Sigmoid colon (tissue), 7 donors: ENCODE measurements at places on chromosomes 13 and 19. TPM values are rescaled to one million over a fixed set of nuclear protein-coding genes. Genes with fewer than 3 reads are reported as not detected.

GRCh38 chr13:95644601-95645052 lies at the start of gene DZIP1:
DZIP1 (minus strand) TSS chr13:95644706; CDS start chr13:95642029, 2,677 bp downstream.
- no peaks in the 10 kb centered on the region for H3K4me1 ChIP-seq
- peak; percentile 94 for DNase-seq
- H3K36me3 ChIP-seq: no peaks in the 10 kb centered on the region
- peak within 1 kb of the TSS; percentile 63 for H3K4me3 ChIP-seq
- peak within 1 kb of the TSS; percentile 73 for H3K27ac ChIP-seq

DNA sequence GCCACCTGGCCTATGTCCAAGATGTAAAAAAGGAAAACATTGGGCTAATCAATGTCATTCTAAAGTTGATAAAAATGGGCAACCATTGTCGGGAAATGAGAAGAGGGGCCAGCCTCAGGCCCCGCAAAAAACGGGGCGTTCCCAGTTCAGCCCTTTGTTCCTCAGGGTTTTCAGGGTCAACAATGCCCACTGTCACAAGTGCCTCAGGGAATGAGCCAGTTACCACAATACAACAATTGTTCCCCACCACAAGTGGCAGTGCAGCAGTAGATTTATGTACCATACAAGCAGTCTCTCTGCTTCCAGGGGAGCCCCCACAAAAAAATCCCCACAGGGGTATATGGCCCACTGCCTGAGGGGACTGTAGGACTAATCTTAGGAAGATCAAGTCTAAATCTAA lies 112.5 kb downstream of the ZNF486 start:
- H3K4me3 ChIP-seq: no peak overlapping the region
- H3K36me3 ChIP-seq: no peaks in the 10 kb centered on the region
- no peaks in the 10 kb centered on the region for H3K27me3 ChIP-seq
- no peak overlapping the region for H3K27ac ChIP-seq
- DNase-seq: no peak

- no peak overlapping the region for H3K4me3 ChIP-seq
- no peaks in the 10 kb centered on the region for H3K27me3 ChIP-seq
- H3K27ac ChIP-seq: no peak overlapping the region
- no peaks in the 10 kb centered on the region for H3K36me3 ChIP-seq
Observed at GRCh38 chr13:106548064-106548696, 12.7 kb upstream of the EFNB2 start.

- no peaks in the 10 kb centered on the region for H3K36me3 ChIP-seq
- H3K4me3 ChIP-seq: no peak overlapping the region
- no peak for DNase-seq
- H3K27me3 ChIP-seq: no peaks in the 10 kb centered on the region
- H3K27ac ChIP-seq: peak overlapping the region; percentile 97
Observed at GRCh38 chr19:47280183-47280797, 5.6 kb downstream of the INAFM1 start.

DNA sequence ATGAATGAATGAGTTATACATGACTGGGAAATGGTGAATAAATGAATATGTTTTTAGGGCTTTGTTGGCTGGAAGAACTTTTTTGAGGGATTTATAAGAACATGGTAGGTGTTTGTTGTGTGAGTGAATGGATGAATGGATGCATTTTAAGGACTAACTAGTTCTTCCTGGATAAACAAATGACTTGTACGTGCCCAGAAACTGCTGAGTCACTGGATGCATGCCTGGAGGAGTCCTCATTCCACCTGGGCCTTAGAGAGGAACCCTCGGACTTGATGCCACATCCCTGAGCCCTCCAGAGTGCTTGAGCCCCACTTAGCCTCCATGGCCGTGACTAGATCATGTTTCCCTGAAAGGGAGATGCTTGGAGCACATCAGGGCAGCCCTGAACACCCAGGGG lies 153.4 kb downstream of the DPF1 start:
- H3K36me3 ChIP-seq: no peaks in the 10 kb centered on the region
- no peak overlapping the region for H3K27ac ChIP-seq

DNA sequence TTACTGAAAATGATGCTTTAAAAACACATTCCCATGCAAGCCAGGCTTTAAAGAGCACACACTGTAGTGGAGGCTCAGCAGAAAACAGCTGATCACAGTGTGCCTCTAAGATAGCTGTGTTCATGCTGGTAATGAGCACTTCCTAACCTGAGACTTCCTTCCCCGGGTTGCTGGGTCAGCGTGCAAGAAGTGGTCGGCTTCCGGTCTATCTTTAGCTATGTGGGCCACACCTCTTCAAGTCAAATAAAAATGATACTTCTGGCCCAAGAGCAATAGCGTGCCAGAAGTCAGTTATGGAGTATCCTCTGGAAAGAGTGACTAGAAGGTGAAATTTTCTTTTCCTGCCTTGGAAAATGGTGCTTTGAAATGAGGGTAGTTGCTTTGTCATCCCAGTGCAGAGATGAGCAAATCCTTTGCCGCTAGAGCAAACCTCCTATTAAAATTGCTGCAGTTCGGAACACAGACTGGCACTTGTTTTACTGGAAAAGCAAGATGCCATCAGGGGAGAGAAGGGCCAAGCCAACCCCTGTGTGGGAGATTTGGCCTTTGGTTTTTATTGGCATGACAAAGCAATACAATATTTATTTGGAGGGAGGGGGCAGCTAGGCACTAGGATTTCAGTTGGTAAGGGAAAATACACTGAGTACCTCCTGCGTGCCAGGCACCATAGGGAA lies 64.2 kb downstream of the ARHGAP35 start:
- peaks cover 20% of the 10 kb centered on the region for H3K36me3 ChIP-seq
- no peak overlapping the region for H3K4me3 ChIP-seq
- DNase-seq: no peak
- H3K4me1 ChIP-seq: peaks cover 56% of the 10 kb centered on the region

DNA sequence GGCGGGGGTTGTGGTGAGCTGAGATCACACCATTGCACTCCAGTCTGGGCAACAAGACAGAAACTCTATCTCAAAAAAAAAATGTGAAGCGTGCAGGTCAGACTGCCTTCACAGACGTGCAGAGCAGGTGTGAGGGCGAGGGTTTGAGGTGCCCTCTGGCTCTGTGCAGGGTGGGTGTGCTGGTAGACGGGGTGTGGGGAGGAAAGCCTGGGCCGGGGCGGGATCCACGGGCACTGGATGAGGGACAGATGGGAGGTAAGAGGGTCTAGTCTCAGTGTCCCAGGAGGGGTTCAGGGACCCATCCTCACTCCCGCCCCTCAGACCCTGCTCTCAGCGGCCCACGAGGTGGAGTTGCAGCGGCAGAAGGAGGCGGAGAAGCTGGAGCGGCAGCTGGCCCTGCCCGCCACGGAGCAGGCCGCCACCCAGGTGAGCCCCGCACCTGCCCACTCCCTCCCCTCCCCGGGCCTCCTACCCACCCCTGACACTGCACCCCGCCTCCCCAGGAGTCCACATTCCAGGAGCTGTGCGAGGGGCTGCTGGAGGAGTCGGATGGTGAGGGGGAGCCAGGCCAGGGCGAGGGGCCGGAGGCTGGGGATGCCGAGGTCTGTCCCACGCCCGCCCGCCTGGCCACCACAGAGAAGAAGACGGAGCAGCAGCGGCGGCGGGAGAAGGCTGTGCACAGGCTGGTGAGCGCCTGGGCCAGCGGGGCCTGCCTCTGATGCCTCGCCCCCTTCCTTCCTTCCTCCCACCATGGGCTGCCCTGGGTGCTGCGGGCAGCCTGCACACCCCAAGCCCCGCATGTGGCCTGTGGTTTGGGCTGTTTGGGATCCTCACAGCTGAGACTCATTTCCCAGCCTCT lies 9.1 kb downstream of the NOP53 start:
- H3K36me3 ChIP-seq: peaks cover 77% of the 10 kb centered on the region
- H3K4me1 ChIP-seq: no peaks in the 10 kb centered on the region
- no peak overlapping the region for H3K27ac ChIP-seq
- no peak for DNase-seq
- H3K4me3 ChIP-seq: no peak overlapping the region

GRCh38 chr13:104759069-104759468 lies 1692.9 kb upstream of the SLC10A2 start:
- H3K36me3 ChIP-seq: no peaks in the 10 kb centered on the region
- no peaks in the 10 kb centered on the region for H3K4me1 ChIP-seq

DNA sequence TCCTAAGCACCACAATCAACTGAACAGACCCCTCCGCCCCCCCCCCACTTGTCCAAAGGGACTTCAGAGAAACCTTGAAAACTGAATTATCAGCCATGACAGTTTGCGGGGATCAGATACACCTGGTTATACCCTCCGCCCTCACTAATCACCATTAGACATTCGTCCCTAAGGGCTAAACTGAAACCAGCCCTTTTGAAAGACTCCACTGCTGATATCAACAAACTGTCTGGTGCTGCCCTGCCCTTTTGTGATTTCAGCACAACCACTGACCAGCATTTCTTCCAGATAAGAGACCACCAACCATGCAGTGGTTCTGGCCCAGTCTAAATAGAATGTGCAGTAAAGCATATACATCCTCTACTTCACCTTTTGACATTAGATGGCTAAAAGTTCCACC lies 1422.9 kb downstream of the EFNB2 start:
- H3K4me3 ChIP-seq: no peak overlapping the region
- no peak overlapping the region for H3K27ac ChIP-seq
- H3K4me1 ChIP-seq: no peaks in the 10 kb centered on the region

DNA sequence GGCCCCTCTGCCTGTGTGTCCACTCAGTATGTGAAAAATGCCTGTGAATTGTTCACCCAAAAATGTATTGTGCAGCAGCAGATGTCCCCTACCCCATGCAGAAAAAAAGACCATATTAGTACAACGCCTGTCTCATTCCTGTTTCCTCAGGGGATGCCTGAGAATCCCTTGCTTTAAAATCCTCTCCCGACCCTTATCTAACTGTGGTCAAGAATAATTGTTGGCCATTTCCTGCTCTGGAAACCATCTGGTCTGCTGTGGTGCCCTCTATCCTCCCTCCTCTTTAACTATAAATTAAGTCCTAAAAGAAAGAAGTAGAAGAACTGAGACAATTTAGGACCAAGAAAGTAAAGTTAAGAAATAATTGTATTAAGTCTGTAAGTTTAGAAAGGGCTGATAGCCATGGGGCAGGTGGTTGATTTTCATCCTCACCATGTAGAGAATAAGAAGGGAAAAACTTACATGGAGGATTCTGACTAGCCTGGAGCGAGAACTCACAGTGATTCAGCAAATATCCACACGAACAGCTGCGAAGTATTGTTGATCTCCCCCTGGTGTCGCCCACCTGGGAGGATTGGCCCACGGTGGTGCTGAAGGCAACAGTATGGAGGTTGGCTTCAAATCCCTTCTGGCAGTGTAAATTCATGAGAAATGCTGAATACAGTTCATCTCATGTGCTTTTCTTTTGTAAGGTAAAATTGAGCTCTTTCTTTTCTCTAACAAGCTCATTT lies 85.6 kb downstream of the COL4A2 start:
- no peak for DNase-seq
- H3K36me3 ChIP-seq: no peaks in the 10 kb centered on the region
- H3K27ac ChIP-seq: peak overlapping the region; percentile 90
- H3K4me3 ChIP-seq: no peak overlapping the region

- peaks cover 5% of the 10 kb centered on the region for H3K27me3 ChIP-seq
- H3K4me1 ChIP-seq: no peaks in the 10 kb centered on the region
- H3K4me3 ChIP-seq: no peak overlapping the region
Observed at GRCh38 chr13:97000295-97000925, 6.1 kb upstream of the OXGR1 start.

GRCh38 chr13:100131863-100132574 lies 43.1 kb downstream of the PCCA start:
- no peaks in the 10 kb centered on the region for H3K4me1 ChIP-seq
- H3K36me3 ChIP-seq: no peaks in the 10 kb centered on the region
- H3K27ac ChIP-seq: no peak overlapping the region

ZNF69 gene
- 13.8 TPM for total RNA-seq

TMEM38A gene
- total RNA-seq: 4.3 TPM

CAPN12 gene
- total RNA-seq: 3.0 TPM
